ENCODE measurements at places on chromosomes 6 and 20. TPM values are rescaled to one million over a fixed set of nuclear protein-coding genes. Genes with fewer than 3 reads are reported as not detected.

Gene AGER
- total RNA-seq: 0.28 TPM

Gene MCCD1
- total RNA-seq: not detected

Gene SLC26A8
- not detected for total RNA-seq

Gene KCTD20
- total RNA-seq: 150 TPM

GRCh38 chr6:70700922-70701876 lies 33.5 kb downstream of the SMAP1 start:
- no peak for DNase-seq

DNA sequence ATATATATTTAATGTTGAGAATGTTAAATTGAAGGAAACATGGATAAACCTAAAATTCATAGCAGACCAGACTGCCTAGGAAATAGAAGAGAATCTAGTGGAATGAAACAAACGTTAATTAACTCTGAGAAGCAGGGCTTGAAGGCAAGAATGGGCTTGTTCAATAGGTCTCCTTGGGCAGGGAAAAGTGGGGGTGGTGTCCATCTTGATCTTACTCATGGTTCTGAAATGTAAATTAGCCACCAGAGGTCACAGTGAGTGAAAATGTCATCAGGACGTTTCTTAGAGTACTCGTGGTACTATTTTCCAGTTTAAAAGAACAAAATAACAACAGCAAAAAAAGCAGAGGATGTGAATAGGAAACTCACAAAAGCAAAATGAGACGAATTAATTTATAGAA lies 66.8 kb upstream of the BTBD3 start:
- DNase-seq: peak; percentile 68

- peak; percentile 79 for DNase-seq
Observed at GRCh38 chr6:127343809-127344659, 625 bp upstream of the ECHDC1 start.

DNA sequence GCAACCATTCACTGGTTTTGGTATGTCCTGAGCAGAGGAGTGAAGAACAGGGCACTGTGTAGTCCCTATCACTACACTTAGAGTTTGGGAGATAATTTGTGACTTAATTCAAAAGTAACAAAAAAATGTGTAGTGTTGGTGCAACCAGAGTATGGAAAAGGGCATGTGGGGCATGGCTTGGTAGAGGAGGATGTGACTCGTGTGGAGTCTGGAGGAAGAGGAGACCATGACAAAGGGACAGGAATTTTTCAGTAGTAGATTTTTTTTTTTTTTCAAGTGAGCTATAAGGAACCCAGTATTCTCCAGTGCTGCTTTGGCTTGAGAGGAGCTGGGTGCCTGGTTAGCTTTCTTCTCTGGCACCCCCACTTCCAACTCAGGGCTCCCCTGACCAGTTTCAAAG lies 5.1 kb downstream of the MTRES1 start:
- DNase-seq: peak; percentile 8

- DNase-seq: peak; percentile 49
Observed at GRCh38 chr6:148700741-148701311, 46.0 kb upstream of the UST start.

DNA sequence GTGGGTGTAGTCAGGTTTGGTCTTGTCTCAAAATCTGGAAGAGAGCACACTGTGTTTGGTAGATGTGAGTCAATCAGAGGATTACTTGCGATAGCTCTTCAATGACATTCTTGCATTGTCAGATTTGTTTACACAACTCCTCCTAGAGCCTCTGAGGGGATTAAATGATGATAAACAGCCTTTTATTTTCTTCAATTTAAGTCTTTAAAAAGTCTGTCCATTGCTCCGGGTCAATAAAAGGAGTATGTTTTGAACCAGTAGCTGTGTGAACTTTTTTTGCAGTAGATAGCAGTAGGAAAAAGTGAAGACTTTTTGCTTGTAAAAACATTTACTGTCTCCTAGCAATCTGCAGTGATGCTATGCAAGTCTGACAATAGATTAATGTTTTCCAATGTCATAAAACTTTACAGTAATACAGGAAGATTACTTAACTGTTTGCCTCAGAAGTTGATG lies 49.9 kb downstream of the GJA1 start:
- peak; percentile 14 for DNase-seq

GRCh38 chr6:143401636-143402370 lies 48.7 kb downstream of the ADAT2 start:
- DNase-seq: no peak

GRCh38 chr6:150128425-150128824 lies 14.4 kb upstream of the PPP1R14C start:
- no peak for DNase-seq

- DNase-seq: no peak
Observed at GRCh38 chr20:14966808-14967207, 629.4 kb upstream of the FLRT3 start.

Data from IMR-90 (cell line).